Islet precursor cell (in vitro differentiated cells): ENCODE measurements at places on chromosomes 3 and 15.

DNA sequence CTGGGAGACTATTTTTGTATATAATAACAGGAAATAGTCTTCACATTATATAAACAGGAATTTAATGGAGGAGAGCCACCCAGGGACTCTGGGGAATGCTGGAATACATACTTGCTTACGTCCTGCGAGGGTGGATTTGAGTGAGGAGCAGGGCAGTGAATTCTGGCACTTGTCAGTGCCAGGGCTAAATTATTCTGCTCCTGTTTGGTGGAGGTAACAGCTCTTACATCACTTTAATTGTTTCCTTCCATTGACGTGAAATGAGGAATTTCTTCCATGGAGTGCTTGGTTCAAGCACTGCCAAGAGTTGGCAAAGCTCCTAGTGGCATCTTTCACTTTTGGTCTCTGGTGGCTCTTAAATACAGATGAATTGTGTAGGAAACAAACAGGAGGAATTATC is 94.1 kb upstream of the GOLGA8J start:
- DNase-seq, result no peak

GRCh38 chr15:101240358-101240757 is 11.5 kb downstream of the CHSY1 start:
- peak; percentile 20 for DNase-seq

DNA sequence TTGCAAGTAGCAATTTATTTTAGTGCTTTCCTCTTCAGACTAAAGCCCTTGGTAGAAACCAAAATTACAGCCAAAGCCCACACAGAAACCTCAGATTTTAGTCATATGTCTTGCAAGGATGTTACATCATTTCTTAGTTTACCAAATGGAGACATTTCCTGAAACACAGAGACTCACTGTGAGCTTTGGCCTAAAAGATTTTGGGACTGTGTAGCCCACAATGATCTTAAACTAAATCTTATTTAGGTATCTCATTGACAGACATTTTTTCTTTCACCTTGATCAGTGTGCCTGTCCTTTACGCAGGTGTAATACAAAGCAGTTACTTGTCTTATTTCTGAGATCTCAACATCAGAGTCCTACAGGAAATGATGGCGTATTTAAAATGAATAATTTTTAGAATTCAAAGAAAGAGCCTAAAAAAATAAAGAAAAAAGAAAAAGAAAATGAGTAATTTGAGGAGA is 27.8 kb upstream of the AP4E1 start:
- no peak for DNase-seq

GRCh38 chr15:31175484-31175883 is 74.0 kb upstream of the TRPM1 start:
- DNase-seq, result no peak

- DNase-seq, result no peak
Observed at GRCh38 chr3:34889641-34890040, 749.7 kb upstream of the ARPP21 start.

- DNase-seq, result no peak
Observed at GRCh38 chr3:138670407-138670806, 61.8 kb downstream of the FAIM start.

DNA sequence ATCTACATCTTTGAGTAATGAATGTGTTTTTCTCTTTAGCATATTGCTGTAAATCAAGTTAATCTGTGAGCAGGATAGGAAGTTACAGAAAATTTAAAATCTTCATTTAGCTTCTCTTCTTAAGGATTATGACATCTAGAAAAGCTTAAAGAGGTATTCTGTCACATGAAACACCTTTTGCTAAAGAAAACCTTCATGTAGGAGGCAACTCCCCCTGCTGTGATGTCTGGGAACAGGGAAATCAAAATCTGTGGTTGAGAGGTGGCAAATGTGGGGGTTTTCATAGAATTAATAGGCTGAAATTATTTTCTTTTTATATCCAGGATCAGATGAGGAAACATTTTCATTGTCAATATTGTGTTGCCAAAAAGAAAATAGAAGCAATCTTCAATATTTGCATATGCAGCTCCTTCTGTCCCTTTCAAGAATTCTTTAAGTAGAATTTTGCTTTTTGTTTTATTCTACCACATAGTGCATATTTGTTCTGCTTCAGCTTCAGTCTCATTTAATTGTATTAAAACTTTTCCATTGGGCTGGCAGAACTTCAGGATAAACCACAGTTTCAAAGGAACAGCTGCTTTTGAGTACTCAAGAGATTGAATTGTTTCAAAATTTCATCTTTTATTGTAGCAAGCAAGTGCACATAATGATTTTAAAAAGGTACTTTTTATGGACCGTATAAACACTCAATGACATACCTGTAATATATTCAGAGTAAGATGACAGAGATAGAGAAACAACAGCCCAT is 128.4 kb downstream of the RAP2B start:
- DNase-seq, result no peak

DNA sequence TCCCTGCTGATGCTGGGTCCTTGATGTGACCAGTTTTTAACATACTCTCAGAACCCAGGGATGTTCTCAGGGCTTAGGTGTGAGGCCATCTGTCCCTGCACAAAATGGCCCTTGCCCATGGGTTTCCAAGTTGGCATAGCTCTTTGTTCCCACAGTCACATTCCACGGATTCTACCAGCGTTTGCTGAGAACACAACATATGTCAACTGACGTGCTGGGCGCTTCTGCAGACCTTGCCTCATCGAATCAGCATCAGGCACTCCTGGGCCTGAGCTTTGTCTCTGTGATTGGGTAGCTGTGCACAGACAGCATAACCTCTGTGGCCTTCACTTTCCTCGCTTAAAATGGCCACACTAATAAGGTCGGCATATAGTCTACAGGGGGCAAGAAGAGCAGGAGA is 69.0 kb downstream of the MGLL start:
- no peak for DNase-seq

GRCh38 chr3:50617911-50618481 is 1.0 kb downstream of the MAPKAPK3 start:
- no peak for DNase-seq

- no peak for DNase-seq
Observed at GRCh38 chr15:57675481-57676181, 30.9 kb upstream of the POLR2M start.

DNA sequence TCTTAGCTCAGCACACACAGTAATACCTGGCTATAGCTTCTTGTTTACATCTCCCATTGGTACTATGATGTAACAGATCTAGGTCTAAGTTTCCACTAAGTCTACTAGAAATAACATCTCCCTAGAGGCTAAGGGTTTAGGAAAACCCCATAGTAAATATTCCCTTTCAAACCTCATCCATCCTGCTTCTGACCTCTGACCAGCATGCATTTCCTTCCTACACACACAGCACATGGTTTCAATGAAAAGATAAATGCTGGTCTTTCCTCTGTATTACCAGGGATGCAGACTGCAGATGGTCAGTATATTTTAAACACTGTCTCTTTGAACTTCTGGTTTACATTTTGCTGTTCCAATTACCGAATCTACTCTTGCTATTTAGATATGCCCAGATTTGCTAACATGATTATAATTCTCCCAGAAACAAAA is 96.6 kb downstream of the EFL1 start:
- DNase-seq, result no peak

DNA sequence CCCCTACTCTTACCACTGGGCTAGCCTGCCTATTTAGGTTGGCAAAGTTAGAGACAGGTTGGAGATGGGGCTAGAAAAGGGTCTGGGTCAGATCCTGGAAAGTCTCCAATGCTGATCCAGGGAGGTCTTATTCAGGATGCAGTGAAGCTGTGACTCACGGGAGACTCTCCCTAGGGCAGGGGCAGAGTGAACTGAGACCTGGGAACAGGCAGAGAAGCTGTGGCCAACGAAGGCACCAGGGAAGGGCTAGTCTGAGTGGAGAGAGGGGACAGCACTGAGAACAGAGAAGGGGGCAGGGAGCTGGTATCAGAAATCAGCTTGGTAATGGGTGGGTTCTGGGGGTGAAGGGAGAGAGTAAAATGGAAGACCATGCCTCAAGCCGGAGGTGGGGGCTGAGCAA is 2.2 kb downstream of the LTF start:
- peak; percentile 48 for DNase-seq

- no peak for DNase-seq
Observed at GRCh38 chr3:12461097-12461649, 23.1 kb upstream of the TSEN2 start.

DNA sequence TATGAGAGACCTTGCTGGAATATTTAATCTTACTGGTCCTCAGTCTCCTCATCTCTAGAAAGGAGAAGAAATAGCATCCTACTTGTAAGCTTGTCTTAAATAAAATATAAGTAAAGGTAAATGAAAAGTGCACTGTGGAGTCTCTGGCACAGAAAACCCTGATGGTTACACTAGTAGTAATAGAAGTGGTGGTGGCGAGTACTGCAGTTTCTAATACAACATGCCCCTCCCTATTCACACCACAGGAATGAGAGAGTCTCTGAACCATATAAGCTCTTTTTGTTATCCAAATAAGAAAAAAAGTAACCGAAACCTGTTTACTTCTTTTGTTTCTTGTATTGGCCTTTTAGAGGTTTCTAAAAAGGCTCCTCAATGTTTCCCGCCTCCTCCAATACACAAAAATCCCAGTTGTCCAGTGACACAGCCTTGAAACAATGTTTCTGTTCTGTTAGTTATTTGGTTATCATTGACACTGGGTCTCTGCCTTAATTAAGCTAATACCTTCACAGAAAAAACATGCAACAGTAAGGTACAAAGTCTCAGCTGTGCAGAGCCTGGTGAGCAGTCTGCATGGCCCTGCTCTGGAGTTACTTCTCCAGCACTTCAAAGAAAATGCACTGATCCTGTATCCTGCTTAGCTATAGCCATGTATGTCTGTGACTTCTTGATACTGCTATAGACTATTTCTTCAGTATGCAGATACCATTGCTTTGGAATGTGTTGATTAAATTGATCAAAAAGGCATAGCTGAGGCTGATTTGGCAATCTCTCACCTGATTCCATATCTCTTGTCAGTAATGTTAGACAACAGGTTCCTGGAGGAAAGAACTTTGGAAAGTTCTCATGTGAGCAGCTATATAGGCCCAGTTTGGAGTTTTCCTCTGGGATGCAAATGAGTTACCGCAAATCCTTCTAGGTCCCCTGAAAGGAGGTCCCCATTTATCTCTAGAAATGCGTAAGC is 315.6 kb upstream of the IL12A start:
- no peak for DNase-seq

GRCh38 chr3:85796140-85796539 is 837.4 kb downstream of the CADM2 start:
- DNase-seq, result no peak

DNA sequence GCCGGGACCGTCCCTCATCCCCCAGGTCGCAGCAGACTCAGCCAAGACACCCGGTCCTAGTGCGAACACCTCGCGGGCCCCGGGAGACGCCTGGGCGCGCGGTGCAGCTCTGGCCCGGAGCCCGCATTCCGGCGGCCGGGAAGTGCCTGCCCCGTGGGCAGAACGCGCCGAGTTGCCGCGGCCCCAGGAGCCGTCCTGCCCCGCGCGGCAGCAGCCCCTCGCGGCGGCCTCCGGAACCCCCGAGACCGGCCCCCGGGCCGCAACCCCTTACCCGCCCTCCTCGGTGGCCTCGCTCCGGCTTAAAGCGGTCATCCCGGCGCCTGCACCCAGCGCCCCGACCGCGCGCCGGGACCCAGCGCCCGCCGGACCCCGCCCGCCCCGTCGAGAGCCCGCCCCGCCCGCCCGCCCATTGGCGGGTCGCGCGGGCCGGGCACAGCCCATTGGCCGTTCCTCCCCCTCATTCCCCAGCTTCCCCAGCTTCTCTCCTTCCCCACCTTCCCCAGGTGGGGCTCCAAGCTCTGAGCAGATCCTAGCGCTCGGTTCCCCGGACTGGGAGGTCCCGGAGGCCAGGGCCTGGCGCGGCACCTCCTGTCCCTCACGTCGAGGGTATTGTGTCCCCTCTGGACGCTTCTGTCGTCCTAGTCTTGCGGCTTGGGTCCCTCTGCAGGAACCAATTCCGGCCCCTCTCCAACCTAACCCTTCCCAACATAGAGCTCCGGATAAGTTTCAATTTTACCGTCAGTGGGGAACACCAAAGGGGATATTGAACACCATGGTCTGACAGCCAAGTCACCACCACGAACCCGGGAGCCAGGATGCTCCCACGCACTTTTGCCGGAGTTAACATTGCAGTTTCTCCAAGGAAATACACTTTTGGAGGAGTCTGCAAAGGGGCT is at the start of gene GRAMD2A:
Gene GRAMD2A, minus strand, starts transcription at position 328 of the 896 bp plus-strand sequence.
- DNase-seq, result peak; percentile 85

DNA sequence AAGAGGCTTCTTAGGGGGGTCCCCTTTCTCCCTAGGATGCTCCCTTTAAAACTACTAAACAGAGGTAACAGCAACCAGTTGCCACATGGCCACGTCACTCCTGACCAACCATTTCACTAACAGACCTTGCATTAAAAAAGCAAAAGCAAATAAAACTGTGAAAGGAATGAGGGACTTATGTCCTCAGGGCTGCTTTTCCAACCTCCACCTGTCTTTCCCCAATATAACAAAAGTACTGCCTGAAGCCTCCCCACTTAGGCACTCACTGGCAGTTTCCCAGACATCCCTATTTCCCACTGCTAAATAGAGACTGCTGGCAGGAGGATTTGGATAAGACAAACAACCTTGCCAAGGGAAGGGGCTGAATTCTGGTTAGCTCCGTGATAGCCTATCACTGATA is 130.3 kb downstream of the ATP8B4 start:
- no peak for DNase-seq

- no peak for DNase-seq
Observed at GRCh38 chr15:30974112-30974511, 17.3 kb downstream of the MTMR10 start.

DNA sequence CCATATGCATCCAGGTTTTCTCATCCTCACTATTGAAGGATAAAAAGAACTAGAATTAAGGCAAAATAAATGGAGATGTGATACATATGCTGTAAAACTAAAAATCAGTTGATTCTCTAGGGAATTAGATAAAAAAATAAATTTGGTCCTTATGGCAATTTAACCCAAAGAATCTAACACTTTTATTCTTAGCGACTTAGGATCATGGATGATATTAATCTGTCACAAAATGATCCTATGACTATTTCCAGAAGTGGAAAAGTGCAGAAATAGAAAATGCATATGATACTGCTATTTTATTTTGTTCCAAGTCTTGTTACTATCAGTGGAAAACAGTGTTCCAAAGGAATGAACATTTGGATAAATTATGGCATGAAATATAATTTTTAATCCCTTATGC is 746.3 kb downstream of the ROBO2 start:
- no peak for DNase-seq

- no peak for DNase-seq
Observed at GRCh38 chr3:127221446-127222035, 28.6 kb downstream of the PRR23E start.

DNA sequence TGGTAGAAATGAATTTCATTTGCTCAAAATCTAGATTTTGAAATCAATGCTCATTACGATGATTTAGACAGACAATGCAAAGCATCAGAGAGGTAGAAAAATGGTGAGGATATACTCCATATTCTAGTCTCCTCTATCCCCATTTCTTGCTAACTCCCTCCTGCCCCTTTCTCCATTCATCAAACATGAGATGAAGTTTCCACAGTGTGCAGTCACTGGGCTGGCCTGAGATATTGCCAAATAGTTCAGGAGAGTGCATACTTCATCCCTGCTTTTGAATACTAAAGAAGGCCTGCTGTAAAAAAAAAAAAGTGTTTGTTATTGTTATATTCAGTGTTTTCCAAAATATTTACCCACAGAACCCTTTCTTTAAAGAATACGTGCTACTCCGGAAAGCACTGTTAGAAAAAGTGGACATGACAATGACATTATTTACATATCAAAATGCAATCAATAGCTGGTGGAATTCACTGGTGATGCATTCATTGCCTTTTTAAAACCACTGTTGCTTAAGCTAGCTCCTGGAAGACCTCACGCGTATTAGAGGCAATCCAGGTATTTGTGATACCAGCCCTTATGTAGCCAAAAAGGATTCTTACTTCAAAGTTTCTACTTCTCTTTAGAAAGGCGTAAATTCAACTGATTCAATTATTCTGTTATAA is 247.6 kb upstream of the SOX2 start:
- DNase-seq, result no peak
